ENCODE measurements at places on chromosomes 2 and 18.

- no peak for DNase-seq
These were observed 63.8 kb downstream of the GREB1 start for GRCh38 chr2:11597538-11598225.

GRCh38 chr2:159266554-159266953 is 19.9 kb downstream of the WDSUB1 start:
- DNase-seq: no peak

DNA sequence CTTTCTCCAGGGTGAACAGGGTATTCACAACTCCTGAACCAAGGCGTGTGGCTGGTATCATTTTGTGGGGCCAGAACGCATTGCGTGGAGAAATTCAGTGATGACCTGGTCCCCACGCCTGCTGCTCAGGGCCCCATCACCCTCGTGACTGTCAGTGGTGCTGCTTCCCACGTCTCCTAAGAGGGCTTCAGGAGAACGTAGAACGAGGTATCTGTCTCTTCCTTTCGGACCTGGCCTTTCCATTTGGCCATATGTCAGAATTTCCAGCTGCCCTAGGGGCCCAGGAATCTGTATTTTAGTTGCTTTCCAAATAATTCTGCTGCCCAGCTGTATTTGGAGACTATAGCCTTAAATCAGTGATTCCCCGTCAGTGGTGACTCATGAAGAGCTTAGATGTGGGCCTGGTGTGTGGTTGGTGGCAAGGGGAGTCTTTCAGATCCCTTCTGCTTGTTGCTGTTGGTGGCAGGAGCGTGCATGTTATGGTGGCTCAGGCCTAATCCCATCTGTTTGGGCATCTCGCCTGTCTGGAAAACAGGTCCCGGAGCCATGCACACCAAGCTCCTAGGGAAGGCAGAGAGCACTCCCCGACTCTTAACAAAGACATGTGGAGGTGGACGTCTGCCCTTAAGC is 56.4 kb downstream of the NPAS2 start:
- DNase-seq: no peak

DNA sequence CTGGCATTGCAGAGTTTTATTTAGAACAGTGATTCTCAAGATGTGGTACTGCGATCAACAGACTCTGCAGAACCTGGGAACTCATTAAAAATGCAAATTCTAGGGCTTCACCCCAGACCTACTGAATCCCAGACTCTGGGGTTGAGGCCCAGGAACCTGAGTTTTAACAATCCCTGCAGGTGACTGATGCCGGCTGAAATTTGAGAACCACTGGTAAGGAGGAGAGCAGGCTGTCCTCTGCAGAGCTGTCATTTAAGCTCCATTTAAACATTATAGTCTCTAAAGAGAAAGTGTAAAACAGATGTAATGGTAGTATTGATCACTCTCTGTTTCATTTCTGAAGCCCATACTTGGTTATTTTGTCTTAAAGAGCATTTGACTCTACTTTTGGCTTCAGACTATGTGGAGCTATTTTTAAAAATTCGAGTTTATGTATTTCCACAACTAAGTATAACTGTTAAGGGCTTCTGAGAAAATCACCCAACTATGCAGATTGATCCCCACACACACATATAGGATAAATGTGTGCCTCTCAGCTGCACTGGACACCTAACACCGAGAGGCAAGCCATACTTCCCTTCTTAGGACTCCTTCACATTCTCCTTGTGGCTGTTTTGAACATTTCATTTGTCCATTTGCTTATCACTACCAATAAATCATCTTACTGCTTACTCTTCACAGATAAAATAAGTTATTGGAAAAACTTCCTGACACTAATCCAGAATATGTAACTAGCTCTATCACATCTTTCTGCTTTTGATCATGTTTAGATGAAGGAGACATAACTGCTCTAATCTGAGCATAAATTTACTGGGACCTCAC is 487.5 kb downstream of the DLGAP1 start:
- no peak for DNase-seq

DNA sequence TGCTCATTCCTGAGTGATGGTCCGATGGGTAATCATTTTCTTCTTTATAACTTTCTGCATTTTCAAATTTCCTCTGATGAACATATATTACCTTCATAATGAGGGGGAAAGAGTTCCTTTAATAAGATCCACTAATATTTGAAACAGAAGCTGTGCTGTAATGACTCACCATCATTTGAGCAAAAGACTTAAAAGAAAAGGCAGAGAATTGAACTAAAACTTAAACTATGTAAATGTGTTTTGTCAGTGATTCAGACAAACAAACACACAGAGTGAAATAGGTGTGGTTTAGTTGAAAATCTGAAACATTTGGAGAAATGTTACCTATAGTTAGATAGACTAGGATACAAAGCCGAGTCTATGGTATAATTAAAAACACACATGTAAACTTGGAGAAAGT is 209.6 kb downstream of the STK39 start:
- no peak for DNase-seq

DNA sequence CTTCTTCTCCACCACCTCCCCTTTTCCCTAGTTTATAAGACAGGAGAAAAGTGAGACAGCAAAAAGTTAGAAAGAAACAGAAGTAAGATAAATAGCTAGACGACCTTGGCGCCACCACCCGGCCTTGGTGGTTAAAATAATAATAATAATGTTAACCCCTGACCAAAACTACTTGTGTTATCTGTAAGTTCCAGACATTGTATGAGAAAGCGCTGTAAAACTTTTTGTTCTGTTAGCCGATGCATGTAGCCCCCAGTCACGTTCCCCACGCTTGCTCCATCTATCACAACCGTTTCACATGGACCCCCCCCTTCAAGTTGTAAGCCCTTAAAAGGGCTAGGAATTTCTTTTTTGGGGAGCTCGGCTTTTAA is 1.5 kb upstream of the BUB1 start:
- DNase-seq: no peak

DNA sequence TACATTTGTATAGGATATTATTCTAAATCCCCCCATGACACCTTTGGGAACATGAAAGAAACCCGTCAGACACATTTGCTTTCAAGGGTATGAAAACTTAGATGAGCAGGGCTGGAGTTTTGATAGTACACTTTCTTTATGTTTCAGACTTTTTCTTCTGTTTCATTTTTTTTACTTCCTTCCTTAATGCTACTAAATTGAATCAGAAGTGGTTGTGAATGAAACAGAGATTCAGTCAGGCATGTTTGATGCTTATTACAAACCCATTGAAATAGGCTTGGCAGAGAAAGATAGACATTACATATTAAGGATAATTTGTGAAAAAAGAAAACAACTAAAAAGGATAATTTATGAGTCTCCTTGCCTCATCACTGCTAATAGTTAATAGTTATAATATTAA is 26.8 kb downstream of the SLC30A6 start:
- DNase-seq: no peak

GRCh38 chr2:38668092-38668491 is 2.2 kb downstream of the GALM start:
- no peak for DNase-seq

DNA sequence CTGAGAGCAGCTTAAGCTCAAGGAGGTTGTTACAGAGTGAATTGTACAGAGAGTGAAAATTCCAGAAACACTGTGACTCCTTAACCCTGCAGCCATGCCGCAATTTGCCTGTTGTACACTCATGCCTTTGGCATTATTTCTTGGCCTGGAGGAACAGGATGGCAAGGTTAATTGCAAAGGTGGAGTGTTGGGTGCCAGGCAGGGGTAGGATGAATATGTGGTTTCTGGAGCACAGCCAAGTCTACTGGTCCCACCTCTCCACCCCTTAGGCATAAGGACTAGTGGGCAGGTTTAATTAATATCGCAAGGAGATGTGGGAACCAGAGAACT is 250.2 kb downstream of the LRRTM1 start:
- no peak for DNase-seq

- DNase-seq: no peak
These were observed 33.7 kb downstream of the C2orf76 start for GRCh38 chr2:119332953-119333352.

DNA sequence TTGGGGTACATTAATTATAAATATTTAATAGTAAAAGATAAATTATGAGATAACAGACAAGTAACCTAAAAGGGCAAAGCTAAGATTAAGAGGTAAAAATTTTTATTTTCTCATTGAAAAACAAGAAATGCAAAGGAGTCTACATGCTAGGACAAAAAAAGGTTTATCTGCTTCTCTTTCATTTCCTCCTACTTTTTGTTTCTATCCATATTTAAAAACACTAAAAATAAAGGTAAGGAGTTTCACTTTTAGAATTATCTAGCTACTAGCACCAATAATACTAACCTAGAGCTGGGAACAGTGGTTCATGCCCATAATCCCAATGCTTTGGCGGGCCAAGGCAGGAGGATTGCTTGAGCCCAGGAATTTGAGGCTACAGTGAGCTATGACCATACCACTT is 1551.7 kb upstream of the SLC39A10 start:
- DNase-seq: no peak

GRCh38 chr2:68828887-68829708 is 42.1 kb downstream of the BMP10 start:
- no peak for DNase-seq

DNA sequence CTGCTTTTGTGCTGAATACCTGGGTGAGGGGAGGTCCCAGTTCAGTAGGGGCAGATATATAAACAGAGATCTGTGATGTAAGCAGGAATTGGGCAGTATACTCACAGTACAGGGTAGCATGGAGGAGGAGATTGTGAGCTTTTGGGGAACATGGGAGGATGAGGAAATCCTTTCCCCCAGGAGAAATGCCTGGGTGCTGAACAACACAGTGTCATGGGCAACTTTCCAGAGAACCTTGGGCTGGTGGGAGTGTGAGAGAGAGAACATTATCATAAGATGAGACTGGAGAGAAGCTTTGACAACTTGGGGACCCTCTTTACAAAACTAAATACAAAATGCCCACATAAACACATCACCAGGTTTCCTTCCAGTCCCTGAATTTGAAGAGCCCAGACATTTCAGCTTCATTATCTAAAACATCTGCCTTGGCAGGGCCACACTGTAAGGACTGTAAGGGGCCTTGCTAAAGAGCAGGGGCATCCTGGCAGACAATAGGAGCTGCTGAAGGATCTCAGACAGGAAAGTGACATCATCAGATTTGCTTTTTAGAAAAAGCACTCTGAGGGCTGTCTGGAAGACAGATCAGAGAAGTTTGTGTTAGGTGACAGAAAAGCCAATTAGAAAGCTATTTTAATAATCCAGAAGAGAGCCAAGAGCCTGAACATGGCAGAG is 303.1 kb upstream of the FBXO11 start:
- DNase-seq: no peak

- peak; percentile 40 for DNase-seq
These were observed 56.1 kb downstream of the SF3B1 start for GRCh38 chr2:197378494-197379307.

GRCh38 chr2:187001248-187001647 is 152.3 kb upstream of the ZSWIM2 start:
- no peak for DNase-seq

DNA sequence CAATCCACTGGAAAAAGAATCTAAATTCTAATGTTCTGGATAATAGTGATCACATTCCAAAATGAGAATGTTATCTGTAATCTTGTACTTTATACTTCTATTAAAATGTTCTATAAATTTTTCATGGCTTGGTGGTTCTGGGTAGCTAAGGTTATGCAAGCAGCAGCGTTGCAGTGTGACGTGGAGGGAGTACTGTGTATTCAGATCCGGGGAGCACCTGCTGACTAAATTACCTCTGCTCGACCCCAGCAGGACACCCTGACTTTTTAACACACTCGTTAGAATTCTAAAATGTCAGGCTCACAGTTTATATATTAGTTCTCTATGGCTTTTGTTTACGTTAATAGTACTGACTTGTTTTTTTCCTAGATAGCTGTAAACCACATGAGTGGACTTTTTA is 13.0 kb downstream of the ATIC start:
- no peak for DNase-seq

DNA sequence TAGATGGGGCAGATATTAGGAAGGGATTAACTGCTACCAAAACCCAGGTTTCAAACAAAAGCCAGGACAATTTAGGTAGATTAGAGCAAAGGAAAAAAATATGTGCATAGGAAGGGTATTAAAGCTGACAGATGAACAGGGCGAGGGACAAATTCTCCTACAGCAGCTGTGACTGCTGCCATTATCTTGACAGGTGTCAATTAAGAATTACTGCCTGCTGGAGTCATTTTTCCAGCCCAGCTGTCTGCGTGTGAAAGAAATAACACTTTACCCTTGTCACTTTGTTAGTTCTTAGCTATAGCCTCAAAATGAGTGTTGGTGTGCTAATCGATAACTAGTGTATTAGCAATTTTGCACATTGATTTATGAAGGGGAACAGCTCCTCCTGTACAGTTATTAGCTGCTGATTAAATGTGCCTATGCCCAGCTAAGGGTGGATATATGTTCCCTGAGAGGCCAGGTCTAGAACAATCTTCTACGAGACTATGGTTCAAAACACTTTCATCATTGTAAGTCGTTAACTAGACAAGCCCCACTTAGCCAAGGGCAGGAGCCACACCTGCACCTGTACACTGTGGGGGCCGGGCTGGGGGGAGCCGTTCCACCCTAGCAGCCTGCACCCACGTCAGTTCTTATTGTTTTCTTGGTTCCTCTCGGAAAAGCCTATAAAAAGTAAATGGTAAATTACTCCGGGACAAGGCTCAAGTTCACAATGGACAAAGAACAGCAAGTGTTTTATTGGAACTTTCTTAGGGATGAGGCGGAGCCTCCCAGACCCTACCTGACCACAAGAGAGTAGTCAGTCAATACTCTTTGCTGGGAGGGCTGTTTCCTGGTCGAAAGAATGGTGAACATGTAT is 7.7 kb downstream of the TSHZ1 start:
- DNase-seq: no peak

- no peak for DNase-seq
These were observed 79.3 kb downstream of the ACAA2 start for GRCh38 chr18:49733896-49734585.

DNA sequence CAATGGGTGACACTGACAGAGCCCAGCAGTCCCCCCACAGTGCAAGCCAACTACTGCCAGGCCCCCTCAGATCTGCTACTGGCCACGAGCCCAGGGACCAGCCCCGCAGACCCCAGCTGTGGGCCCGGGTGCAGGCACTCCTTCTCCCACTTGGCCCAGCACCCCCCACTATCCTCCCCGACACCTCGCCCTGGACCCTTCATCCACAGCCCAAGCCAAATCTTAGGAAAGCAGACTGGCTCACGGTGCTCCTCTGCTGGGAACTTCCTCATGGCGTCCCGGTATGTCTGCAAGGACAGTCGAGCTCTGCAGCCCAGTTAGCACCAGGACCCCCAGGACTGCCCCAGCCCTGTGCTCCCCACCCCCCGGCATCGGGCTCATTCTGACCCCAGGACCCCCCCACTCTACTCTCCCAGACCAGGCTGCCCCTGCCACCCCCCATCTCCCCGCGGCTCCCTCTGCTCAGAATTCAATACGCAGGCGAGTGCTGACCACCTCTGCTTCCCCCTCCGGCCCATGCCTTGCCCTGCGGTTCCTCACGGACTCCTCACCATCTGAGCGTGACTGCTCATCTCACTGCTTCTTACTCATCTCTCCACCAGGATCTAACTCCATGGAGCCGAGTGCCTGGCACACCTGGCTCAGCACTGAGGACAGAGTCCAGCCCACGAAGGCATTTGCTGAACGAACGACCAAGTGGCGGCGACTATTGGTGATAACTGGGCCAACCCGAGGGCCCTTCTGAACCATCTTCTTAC is 85.7 kb downstream of the PXDN start:
- no peak for DNase-seq

Measured in stimulated activated CD4-positive, alpha-beta T cell treated with anti-CD3 and anti-CD28 coated beads, Interleukin-1b, Interleukin-23, amount 100 ng/mL, for 24 hours (primary cell).